ENCODE measurements at places on chromosomes 7 and 10. TPM values are rescaled to one million over a fixed set of nuclear protein-coding genes. Genes with fewer than 3 reads are reported as not detected.

MRPS16 gene
- total RNA-seq = 41.9 TPM

ZNF467 gene
- total RNA-seq = 18.5 TPM

CALY gene
- total RNA-seq = not detected

TWIST1 gene
- total RNA-seq = 12.3 TPM

NPSR1 gene
- not detected for total RNA-seq

GHRHR gene
- 1.4 TPM for total RNA-seq

CEP55 gene
- total RNA-seq = 1.4 TPM

SLC13A4 gene
- 1.7 TPM for total RNA-seq

COL26A1 gene
- not detected for total RNA-seq

GPER1 gene
- 11.2 TPM for total RNA-seq

ZDHHC4 gene
- 33.8 TPM for total RNA-seq

TPST1 gene
- total RNA-seq = 38.8 TPM

CALML5 gene
- not detected for total RNA-seq

SUMF2 gene
- total RNA-seq = 118 TPM

All from aorta (tissue), 5 donors.